ENCODE measurements at places on chromosomes 6 and 20.

DNA sequence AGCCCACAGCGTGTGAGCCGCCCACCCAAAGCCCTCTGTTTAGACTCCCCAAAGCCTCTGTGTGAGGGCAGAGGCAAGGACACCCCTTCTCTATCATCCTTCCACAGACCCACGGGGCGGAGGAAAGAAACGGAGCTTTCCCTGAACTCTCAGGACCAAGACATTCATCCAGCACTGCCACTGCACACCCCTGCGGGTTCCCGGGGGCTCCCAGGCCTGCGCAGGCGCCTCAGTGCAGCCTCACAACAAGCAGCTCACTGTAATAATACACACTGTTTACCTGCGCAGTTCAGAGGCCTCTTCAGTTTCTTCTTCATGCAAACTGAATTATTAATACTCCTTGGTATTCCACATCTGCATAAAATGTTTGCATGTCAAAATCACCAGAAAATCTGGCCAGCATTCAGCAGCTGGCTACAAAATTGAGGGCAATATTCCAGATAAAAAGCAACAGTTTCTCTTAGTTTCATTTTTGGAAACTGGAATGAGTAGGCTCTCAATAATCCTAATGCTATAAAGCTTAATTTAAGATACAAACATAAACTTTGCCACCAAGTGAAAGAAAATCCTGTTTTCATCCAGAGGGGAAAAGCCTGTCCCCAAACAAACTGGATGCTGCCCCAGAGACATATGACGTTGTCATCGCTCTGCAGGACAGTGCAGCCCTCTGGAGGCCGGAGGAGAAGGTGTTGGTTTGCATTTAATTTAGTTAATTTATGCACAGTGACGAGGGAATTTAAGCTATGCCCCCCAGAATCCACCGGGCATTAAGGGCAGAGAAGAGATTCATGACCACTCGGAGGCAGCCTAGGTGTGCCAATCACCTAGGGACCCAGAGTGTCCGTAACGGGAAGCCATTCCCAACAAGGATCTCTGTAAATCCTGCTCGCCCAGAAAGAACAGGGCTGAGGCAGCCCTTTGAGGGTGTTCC is 45.3 kb downstream of the NINL start:
- no peak for DNase-seq

DNA sequence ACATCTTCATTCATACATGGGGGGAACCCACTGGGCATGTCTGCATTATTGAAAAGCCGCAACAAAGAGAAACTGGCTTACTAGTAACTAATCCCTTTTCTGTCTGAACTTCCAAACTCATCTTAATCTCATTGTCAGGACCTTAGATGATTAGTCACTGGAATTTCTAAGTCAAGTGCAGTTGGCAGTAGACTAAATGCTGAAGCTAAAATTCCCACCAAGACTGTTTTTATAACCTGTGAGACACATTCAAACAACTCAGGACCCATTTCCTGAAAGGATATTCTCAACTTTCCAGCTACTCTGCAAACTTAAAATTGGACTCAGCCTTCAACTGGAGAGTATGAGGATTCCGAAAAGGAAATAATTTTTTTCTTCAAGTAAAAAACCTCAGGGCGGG is 94.8 kb upstream of the SCAF8 start:
- no peak for DNase-seq

DNA sequence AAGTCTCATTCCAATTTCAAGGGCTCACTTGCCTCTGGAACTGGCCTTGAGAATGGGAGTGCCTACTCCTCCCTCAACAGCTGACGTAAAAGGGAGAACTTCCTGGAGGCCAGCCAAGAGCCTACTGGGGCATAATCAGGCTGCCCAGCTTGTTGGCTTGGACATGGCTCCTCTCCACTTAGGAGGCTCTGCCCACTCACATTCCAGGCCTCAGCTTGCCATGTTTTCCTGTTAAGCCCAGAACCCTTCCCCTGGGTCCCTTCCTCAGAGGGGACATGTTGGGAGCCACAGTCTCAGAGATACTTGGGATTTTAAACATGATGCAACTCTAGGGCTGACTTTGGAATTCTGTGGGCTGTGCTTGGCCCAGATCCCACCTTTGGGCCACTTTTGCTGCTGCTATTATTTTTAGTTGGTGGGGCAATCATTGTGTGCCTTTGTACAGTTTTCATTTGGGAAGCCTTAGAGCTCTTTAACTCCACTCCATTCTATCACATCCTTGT is 31.5 kb upstream of the ADTRP start:
- DNase-seq, result no peak

- DNase-seq, result no peak
Measured at GRCh38 chr6:11025921-11026635, 18.0 kb downstream of the ELOVL2 start.

GRCh38 chr20:9926476-9926875 is 87.6 kb upstream of the PAK5 start:
- DNase-seq, result no peak

- no peak for DNase-seq
Measured at GRCh38 chr6:106666282-106667021, 37.1 kb downstream of the QRSL1 start.

DNA sequence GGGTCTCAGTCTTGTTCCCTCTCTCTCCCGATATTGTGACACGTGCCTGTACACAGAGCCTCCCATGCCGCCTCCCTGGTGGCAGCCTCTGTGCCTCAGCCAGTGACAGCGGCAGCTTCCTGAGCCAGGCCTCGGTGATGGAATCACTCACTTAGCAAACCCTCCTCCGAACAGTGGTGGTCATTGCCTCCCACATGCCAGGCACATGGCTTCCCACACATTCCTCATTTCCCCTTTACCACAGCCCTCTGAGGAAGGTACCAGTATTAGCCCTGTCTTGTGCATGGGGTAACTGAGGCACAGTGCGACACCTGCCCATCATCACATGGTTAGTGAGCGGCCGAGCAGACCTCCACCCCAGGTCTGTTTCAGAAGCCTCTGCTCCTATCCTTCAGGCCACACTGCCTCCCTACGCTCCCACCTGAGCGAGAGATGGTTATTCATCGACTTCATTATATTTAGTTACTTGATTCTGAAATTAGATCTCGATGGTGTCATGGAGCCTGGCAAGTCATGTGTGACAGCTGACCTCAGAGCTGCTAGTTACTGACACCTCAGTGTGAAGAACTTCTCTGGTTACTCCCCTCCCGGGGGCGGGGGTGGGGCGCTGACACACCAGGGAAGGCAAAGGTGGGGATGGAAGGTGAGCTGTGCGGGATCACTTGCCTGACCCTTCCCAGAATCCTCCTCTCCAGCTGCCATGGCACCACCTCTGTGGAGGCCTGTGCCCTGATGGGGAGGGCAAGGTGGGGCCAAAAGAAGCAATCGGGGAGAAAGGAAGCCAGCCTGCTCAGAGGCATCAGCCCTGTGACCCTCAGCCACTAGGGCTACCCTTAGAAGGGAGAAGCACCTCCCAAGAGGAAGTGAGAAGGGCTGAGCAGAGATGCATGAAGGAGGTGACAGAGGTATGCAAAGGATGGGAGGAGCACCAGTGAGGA is 17.9 kb downstream of the MDGA1 start:
- no peak for DNase-seq

DNA sequence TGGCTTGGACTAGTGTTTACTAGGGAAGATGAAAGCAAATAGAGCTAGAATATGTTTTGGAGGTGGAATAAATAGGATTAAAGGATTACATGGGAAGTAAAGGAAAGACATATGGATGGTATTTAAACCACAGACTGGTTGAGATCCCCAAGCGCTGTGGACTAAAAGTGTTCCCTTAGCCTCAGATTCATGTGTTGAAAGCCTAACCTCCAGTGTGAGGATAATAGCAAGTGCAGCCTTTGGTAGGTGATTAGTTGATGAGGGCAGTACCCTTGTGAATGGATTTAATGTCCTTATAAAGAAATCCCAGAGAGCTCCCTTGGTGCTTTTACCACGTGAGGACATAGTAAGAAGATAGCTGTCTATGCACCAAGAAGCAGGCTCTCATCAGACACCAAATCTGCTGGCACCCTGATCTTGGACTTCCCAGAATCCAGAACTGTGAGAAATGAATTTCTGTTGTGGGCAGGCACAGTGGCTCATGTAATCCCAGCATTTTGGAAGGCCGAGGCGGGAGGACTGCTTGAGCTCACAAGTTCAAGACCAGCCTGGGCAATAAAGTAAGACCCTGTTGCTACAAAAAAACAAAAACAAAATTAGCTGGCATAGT is 57.3 kb upstream of the MCM9 start:
- no peak for DNase-seq

DNA sequence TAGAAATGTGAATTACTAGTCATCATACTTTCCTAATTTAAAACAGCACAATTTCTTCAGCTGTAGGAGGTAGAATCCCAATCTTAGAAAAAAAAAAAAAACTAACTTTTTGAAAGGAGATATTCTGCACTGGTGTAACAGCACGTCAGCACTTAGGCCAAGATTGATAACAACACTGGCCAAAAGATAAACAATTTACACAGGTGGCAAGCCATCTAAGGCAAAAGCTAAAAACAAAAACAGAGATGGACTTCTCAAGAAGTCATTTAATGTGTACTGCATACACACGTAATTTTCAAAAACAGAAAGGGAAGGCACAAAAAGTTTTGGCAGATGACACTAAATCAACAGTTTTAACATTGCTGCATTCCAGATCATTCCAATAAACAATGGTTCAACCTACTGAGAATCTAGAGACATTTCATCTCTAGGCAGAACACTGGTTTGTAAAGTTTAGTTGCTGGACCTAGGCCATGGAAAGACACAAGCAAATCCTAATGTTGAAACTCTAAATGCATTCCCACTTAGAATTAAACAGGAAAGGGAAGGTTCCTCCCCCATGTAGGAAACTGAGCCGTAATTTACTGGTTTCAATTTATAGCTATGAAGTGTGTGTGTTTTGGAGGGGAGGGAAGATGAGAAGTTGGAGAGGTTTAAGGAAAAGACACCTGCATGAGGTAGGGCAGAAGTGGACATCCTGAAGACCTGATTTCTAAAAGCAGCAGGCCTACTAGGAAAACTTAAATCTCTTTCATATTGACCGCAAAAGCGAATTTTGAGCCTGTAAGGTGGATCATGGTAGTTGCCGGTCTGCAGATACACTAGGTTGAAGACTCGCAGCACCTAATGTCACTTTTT is 1.3 kb downstream of the GCLC start:
- no peak for DNase-seq

GRCh38 chr20:20367575-20368417 is at the start of gene INSM1:
Gene INSM1, plus strand, starts transcription at chr20:20368104. Its CDS starts 164 bp downstream, at chr20:20368268.
- no peak for DNase-seq

Data from stimulated activated CD8-positive, alpha-beta memory T cell treated with anti-CD3 and anti-CD28 coated beads, Interleukin-12 subunit alpha, Interleukin-12 subunit beta, amount 100 ng/mL, for 4 hours (primary cell).